ENCODE measurements at places on chromosomes 6 and 20. TPM values are rescaled to one million over a fixed set of nuclear protein-coding genes. Genes with fewer than 3 reads are reported as not detected.

RIPPLY2 gene
- not detected for polyA plus RNA-seq

GRM4 gene
- polyA plus RNA-seq, result not detected

PTCHD4 gene
- 0.01 TPM for polyA plus RNA-seq

SASH1 gene
- 59.0 TPM for polyA plus RNA-seq

POLR1C gene
- polyA plus RNA-seq, result 21.5 TPM

COL12A1 gene
- polyA plus RNA-seq, result 18.2 TPM

DCDC2 gene
- polyA plus RNA-seq, result under 0.01 TPM

BHLHE23 gene
- not detected for polyA plus RNA-seq

GSTA3 gene
- polyA plus RNA-seq, result not detected

ZNF391 gene
- polyA plus RNA-seq, result 0.47 TPM

GOPC gene
- 8.6 TPM for polyA plus RNA-seq

TAAR9 gene
- not detected for polyA plus RNA-seq

PRICKLE4 gene
- 7.3 TPM for polyA plus RNA-seq

HAO1 gene
- polyA plus RNA-seq, result not detected

CITED2 gene
- polyA plus RNA-seq, result 20.3 TPM

TUBB2B gene
- 8.4 TPM for polyA plus RNA-seq

PSMF1 gene
- polyA plus RNA-seq, result 72.5 TPM

POM121L2 gene
- polyA plus RNA-seq, result not detected

SHLD1 gene
- polyA plus RNA-seq, result 3.4 TPM

MYCT1 gene
- 1.5 TPM for polyA plus RNA-seq

SLC35F1 gene
- polyA plus RNA-seq, result 0.13 TPM

DEFB124 gene
- not detected for polyA plus RNA-seq

ZNF311 gene
- polyA plus RNA-seq, result 1.2 TPM

USP49 gene
- polyA plus RNA-seq, result 0.69 TPM

NUP153 gene
- 5.0 TPM for polyA plus RNA-seq

CLVS2 gene
- not detected for polyA plus RNA-seq

ADGRG6 gene
- polyA plus RNA-seq, result 7.0 TPM
